ENCODE measurements at places on chromosomes 7 and 10.

- no peak for DNase-seq
Observed at GRCh38 chr10:33715303-33715975, 381.0 kb upstream of the NRP1 start.

GRCh38 chr10:4947039-4947634 is 16.1 kb upstream of the AKR1C1 start:
- no peak for DNase-seq

DNA sequence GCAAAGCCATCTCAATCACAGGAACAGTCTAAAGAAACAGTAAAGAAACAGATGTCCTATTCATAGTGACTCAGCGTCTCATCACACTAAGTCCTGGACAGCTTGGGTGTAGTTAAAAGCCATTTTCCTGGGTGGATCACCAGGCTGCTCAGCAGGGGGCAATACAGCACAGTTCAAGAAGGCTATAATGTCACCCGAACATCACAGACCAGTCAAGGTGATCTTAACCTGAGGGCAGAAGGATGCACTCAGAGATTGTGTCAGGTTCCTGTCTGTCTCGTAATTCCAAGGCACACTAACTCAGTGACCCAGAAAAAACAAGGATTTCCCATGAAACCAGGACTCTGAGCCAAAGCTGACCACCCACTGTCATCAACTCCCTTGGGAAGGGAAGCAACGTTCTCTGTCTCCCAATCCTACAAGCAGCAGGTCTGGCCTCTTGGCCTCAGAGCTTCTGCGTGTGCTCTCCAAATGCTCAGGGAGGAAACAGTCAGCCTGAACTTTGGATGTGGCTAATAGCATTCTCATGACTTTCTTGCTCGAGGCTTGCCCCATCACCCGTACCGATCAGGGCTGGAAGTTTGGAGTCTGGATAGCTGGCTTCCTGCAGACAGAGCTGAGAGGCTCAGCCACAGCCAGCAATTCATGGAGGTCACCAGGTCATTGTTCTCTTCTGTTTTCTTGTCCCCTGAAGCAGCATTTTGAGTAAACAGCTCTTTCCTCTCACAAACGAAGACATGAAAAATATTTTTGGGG is 90.4 kb upstream of the FAM171A1 start:
- DNase-seq: no peak

GRCh38 chr10:5575482-5576153 is 50.9 kb downstream of the CALML3 start:
- no peak for DNase-seq

DNA sequence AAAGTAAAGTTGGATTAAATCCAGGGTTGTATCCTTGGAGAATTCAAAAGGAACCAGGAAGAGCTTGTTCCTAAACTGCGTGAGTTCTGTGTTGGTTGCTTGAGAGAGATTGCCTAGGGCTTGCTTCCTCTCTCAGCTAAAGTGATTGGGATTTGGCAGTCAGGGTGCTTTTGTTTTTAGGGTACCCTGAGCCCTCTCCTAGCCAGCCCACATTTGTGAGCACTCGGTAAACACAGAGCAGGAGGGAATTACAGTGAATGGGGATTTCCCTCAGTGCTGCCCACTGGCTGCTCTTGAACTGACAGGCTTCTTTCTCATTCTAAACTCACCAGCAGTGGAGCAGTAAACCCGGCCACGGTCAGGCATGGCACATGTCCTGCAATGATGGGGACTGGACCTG is 146.9 kb downstream of the TPST1 start:
- no peak for DNase-seq

DNA sequence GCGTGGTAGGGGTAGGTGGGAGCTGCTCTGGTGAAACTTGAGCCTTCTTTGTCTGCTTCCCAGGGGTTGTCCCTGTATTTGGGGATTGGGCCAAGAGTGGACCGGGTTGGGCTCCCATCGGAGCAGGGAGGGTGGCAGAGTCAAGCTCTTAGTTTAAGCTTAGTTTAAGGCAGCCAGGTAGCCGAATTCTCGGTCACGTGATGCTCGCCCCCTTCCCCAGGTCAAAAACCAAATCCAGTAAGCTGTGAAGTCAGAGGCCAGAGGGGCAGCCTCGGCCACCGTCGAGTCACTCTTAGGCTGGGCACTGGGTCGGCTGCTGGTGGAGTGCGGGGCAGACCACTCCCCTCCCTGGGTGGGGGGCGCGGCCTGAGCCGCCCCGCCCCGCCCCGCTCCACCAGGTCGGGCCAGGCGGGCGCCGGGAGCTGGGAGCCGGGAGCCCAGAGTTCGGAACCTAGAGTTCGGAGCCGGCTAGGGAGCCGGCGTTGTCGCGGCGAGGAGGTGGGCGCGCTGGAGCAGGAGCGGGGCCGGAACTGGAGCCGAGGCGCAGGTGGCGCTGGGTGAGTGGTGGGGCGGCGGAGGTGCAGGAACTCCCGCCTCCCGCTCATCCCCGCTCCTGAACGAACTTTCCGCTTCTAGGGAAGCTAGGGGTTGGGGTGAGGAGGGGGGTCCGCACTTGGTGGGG is 2.8 kb upstream of the LZTS2 start:
- DNase-seq: no peak

GRCh38 chr10:71747551-71748523 is 25.5 kb downstream of the VSIR start:
- no peak for DNase-seq
